Activated CD8-positive, alpha-beta memory T cell treated with anti-CD3 and anti-CD28 coated beads for 24 hours (primary cell): ENCODE measurements at places on chromosomes 12 and 14.

GRCh38 chr14:93857081-93857480, 68.8 kb upstream of the PRIMA1 start:
- DNase-seq, result no peak

- peak; percentile 84 for DNase-seq
Measured at GRCh38 chr12:65740873-65741600, 83.2 kb upstream of the HMGA2 start.

- DNase-seq, result no peak
Measured at GRCh38 chr12:21634245-21634644, 23.4 kb downstream of the LDHB start.

GRCh38 chr14:36747411-36748184, 85.9 kb downstream of the PAX9 start:
- DNase-seq, result no peak

- no peak for DNase-seq
Measured at GRCh38 chr12:16473610-16474326, 126.3 kb downstream of the MGST1 start.

DNA sequence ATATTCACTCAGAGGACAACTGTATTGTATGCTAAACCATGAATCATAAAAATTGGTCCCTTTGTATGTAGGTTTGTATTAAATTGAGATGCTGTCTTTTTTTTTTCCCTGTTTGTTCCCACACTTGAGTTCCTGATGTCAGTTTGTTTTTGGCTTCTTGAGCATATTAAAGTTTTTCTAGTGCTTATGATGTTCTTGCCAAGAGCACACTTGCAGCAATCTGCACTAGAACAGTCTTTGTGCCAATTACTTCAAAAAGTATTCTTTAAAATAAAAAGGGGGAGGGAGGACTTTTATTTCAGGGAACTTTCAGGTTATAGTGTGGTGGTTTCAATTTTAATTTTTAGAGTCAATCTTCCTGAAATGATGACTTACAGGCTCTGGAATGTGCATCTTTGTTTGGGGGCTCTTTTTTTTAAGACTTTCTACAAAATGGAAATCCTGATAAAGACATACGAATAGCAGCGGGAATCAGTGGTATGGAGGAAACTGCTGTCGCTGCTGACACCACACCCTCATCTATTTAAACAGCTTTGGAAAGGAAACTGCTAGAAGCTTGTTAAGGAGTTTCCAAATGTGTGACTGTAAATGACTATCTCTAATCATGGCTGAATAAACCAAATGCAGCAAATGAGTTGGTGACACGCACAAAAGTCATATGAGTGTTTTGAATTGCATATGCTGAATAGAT, 188.6 kb downstream of the EGLN3 start:
- no peak for DNase-seq

- no peak for DNase-seq
Measured at GRCh38 chr12:118299791-118300460, 72.8 kb downstream of the TAOK3 start.

GRCh38 chr14:79580414-79580813, 630.9 kb downstream of the DIO2 start:
- no peak for DNase-seq

DNA sequence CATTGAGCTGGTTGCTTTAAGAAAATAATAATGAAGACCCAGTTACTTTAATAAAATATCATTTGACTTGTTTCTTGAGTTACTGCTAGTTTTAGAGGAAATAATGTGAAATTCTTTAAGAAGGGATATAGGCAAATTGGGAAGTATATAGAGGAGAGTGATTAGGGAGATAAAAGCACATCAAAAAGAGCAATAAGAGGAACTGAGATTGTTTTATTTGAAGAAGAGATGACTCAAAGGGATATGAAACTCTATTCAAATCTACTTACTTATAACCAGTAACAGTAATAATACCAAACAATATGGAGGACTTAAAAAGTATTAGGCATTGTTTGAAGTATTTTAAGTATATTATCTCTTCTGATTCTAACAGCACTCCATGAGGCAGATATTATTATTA, 37.1 kb downstream of the LRRK2 start:
- DNase-seq, result no peak

DNA sequence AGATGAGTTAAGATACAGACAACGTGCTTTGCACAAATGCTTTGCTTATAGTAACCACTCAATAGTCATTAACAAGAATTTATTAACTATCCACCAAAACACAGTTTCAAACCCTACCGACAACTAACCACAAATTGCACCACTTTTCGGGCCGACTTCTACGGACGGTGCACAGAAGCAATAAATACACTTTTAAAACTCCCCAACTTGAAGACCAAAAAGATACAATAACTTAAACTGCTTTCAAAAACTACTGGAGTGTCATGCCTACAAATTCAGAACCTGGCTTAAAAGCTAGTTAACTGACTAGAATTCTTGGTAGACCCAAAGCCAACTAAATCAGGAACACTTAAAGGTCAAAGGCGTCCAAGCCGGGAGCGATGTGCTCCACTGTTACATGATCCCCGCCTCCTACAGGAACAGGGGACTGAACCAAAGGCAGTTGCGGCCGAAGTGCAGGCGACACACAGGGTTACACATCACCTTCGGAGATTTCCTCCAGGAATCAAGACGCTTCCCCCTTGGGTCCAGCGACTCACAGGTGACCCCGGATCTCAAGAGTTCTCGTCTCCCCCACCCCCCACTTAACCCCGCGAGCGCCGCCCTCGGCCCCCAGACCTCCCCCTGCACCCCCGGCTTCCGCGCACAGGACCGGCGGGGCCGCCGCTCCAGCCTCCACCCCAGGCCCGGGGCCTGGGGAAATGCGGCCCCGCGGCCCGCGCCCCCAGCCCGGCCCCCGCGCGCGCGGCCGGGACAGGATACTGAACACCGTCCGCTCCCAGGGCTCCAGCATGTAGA, 507 bp downstream of the SPTSSA start:
- DNase-seq, result peak; percentile 67

DNA sequence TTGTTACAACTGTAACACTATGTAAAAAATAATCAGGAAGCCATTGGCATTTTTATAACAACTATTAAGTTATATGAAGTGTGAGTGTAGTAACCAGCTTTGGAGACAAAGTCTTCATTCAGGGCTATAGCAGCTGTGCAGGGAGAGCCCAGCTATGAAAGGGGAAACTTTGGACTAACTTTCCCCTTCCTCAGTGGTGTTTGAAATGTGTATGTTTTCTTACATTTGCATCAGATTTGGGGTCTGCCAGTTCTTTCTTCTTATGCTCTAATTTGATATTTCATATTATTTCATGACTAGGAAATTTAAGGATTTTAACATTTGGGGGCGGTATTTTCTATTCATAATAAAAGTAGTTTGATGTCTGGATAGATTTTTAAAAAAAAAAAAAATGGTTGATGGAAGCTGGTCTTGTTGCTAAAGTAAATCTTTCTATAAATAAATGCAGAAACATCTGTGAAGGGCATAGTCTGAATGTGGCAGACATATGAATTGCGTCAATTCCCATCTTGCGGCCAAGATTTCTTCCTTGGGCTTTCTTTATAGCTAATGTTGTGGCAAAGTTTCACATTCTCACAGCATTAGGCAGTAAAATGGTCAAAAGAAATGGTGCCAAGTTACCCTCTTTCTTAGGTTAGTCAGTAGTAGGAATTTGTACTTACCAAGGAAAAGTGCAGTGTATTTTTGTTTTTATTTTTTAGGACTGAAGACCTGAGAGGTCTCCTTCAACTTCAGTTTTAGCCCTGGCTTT, 35.6 kb downstream of the RASSF8 start:
- no peak for DNase-seq

- DNase-seq, result no peak
Measured at GRCh38 chr12:22573181-22573580, 28.8 kb upstream of the C2CD5 start.

DNA sequence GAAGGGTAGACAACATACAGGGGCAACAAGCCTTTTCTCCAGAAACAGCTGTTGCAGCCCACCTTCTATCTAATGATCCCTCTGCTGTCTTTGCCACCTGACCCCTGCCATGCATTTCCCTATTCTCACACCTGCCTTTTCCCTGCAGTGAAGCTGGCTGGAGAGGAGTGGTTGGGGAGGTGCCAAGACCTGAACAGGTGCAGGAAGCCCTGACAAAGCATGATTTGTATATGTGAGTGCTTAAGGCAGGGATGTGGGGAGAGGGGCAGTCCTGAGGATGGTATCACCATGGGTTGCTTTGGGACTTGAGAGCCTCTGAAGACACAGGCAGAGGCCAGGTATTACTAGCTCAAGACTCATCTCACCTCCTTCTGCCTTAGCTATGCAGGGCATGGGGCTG, 2.9 kb upstream of the PFDN5 start:
- no peak for DNase-seq
